MV-4-11 (cell line): ENCODE measurements at places on chromosomes 13 and 19.

GRCh38 chr13:57946361-57946760 lies 314.8 kb downstream of the PCDH17 start:
- peak; percentile 61 for DNase-seq

- no peak for DNase-seq
Observed at GRCh38 chr13:78145276-78145675, 226.6 kb upstream of the EDNRB start.

DNA sequence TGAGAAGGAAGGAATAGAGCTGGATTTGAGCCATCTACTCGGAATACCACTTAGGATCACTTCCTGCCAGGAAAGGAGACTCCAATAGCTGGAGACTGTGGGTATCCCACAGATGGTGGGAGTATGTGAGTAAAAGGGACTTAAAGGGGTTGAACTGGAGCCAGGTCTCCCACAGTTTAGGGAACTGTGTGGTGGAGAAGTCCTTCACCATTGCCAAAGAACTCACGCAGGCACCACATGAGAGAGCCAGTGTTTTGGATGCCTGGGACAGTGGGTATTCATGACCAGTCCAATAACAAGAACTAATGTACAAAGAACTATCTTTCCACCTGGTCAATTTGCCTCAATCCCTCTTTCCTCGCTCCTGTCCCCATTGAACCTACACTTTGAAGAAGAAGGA lies 24.4 kb upstream of the MYCBP2 start:
- DNase-seq = peak; percentile 42

DNA sequence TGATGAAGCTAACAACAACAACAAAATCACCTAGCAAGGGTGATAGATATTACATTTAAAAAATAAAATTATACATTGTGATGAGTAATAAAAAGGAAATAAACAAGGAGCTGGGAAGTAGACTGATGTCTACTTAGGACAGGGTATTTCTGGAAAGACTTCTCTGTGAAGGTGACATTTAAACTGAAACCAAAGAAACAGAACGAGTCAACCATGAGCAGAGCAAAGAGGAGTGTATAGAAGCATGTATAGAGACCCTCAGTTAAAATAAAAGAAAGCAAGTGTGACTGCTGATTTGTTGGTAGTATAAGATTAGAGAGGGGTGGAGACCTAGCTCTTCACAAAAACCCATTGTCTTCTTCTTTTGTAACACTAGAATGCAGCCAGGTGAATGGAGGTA lies 53.0 kb upstream of the TDRD3 start:
- DNase-seq = no peak

- DNase-seq = no peak
Observed at GRCh38 chr13:45447050-45447661, 17.6 kb upstream of the COG3 start.

GRCh38 chr13:75071395-75071794 lies 410.6 kb downstream of the TBC1D4 start:
- no peak for DNase-seq

DNA sequence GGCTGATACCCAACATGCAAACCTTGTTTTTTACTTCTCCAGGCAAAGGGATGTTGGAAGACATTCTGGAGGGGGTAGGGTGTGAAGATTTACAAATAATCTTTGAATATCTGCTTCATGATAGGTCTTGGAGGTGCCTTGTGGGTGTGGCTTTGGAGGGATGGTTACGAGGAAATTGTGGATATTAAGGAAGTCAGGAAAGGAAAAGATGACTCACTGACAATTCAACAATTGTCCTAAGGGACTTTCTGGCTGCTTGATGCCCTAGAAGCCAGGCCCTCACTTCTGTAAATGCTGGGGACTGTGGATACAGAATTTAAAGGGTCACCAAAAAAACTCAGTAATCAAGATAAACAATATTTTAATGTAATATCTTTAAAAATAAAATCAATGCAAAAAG lies 37.4 kb upstream of the ZNF527 start:
- DNase-seq = no peak

- no peak for DNase-seq
Observed at GRCh38 chr13:31786011-31786410, 46.7 kb downstream of the RXFP2 start.

DNA sequence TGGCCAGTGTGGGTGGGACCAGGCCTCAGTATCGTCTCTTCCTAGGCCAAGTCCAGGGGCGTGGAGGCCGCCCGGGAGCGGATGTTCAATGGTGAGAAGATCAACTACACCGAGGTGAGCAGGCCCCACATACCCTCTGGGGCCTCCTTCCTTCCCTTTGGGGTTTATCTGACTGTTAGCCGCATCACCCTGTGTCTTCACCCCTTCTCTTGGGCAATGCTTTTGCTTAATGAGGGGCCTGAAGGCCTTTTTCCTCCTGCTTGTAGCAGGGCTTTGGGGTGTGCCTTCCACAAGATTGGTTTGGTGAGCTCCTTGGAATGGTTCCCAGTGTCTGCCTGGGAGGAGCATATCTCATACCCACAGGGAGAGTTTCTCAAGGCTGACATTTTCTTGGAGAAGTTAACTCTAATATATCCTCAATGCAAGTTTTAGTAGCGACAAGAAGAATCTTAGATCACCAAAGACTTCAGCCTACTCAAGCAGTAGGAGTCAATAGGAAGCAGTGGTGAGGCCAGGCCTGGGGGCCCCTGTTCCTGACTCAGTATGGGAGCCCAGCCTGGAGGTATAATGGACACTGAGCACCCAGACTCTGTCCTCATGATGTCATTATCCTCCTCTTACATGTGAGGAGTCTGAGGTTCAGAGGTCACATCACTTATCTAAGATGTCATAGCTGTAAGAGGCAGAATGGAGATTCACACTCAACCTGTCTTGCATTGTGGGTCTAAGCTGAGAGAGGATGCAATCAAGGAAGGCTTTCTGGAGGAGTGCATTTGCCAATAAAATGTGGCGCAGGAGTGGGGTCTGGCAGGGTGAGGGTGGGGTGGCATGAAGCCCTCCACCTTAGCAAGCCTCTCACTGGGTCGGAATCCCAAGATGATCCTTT lies 2.0 kb downstream of the GPI start:
- DNase-seq = no peak

DNA sequence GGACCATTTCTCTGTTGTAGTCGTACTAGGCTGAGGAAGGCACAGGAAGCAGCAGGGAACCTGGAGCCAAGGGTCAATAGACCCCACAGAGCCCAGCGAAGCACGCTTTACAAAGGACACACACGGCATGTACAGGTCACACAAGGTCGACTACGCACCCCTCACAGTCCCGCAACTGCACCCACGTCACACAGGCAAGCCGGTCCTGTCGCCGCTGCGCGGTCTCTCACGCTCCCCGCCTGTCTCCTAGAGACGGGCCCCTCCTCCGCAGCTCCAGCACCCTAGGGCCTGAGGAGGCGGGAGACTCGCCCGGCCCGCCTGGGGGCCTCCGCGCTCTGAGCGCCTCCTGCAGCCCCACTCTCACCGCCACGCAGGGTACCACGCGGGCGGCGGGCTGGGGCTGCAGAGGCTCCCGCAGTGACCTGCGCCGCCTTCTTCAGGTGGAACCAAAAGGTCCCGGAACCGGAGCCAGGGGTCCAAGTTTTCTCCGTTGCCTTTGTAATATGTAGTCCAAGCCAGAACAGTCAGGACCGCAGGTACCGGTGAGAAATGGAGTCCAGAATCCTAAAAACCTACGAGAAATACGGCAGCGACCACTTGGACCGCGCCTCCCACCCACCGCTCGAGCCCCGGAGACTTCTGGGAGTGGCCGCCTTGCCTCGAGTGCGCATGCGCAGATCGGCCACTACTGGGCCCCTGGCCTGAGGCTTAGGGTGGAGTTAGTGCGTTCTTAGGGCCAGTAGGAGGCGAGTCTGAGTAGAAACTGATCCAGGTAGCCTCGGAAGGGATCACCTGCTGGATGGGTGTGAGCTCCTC lies at the start of gene ZNF607:
ZNF607 (minus strand) TSS at position 651 of the 816 bp plus-strand sequence. CDS start 8,143 bp downstream, outside the sequence.
- peak; percentile 57 for DNase-seq

- DNase-seq = peak; percentile 99
Observed at GRCh38 chr19:55005684-55006488, 32.2 kb downstream of the GP6 start.

DNA sequence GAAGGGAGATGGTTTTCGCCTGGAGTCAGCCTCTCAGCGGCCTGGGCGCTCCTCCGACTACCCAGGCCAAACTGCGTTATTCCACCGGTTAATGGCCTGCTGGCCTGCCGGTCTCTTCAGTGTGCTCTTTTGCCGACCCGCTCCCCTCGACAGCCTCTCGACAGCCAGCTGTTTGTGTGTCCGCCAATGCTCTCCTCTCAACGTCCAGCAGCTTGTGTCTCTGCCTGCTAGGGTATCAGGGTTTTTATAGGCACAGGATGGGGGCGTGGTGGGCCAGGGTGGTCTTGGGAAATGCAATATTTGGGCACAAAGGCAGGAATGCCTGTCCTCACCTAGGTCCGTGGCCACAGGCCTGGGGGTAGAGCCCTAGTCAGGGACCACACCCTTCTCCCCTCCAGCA lies 1.5 kb upstream of the ZNF235 start:
- DNase-seq = no peak

GRCh38 chr13:26051231-26051656 lies 572 bp downstream of the SHISA2 start:
- no peak for DNase-seq
